Vagina (tissue), 2 donors: ENCODE measurements at places on chromosomes 16 and 17.

GRCh38 chr17:74949455-74950115, 13.9 kb downstream of the OTOP3 start:
- no peak for DNase-seq

DNA sequence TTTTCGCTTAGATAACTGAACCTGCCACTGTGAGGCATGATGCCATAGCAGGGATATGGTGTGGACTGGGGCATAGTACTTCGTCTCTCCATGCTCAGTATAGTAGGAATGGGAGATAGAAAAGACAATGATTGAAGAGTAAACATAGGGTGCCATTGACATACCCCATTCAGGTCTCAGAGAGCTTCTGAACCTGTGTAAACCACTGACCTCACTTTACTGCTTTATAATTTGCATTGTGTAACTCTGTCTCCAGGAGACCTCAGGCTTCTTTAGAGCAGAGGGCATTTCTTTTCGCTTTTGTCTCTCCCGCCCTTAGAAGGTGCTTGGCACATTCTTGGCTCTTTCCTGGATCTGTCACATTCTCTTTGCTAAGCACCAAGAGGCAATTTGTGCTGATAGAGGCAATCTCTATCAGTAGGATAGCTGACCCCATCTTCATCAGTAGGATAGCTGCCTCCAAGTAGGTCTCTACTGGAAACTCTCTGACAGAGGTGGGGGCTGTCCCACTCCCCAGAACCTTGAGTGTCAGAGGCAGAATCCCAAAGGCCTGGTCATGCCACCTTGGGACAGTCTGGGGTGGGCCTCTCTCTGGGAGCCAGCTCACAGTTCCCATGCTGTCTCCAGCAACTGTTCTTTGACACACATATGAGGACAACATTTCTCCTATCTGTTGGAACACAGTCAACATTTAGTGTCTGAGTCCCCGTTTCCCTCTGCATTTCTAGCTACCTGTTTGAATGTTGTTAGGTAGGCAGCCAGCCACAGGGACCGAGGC, 181.9 kb downstream of the UTP18 start:
- no peak for DNase-seq

GRCh38 chr17:48644159-48644558, 18.0 kb upstream of the HOXB9 start:
- no peak for DNase-seq

DNA sequence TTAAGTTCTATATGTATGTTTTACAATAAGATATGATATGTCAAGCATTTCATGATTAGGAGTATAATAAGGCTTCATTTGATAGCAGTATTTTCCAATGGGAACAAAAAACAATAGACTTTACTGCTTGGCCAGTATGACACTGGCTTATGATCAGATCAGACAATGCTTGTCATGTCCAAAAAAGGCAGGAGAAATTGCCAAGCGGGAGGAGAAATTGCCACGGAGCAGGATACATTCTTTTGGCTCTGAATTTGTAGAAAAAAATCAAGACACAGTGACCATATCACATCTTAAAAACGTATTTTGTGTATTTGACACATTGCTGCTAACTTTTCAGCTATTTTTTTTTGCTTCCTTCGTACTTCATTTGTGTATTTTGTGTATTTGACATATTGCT, 404.1 kb downstream of the CNTNAP4 start:
- no peak for DNase-seq
